Stimulated activated CD8-positive, alpha-beta memory T cell treated with anti-CD3 and anti-CD28 coated beads, Interleukin-4, amount 100 ng/mL, for 4 hours (primary cell): ENCODE measurements at places on chromosomes 4 and X.

- no peak for DNase-seq
Observed at GRCh38 chrX:126265116-126265515, 99.0 kb upstream of the DCAF12L2 start.

DNA sequence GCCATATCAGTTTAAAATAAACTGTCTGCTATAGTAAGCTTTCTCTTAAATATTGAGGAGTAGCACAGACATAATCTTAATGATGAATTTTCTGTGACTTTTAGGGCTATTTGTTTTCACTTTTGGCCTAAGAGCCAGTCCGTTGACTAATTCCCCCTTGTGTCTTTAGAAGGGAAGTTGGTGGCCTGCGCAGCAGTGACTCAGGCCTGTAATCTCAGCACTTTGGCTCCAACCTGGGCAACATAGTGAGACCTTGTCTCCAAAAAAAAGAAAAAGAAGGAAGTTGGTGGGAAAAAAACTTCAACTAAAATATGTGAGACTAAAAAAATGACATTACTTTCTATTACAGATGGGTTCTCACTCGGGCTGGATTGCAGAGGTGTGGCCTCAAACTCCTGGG, 3.4 kb downstream of the NCAPG start:
- no peak for DNase-seq

DNA sequence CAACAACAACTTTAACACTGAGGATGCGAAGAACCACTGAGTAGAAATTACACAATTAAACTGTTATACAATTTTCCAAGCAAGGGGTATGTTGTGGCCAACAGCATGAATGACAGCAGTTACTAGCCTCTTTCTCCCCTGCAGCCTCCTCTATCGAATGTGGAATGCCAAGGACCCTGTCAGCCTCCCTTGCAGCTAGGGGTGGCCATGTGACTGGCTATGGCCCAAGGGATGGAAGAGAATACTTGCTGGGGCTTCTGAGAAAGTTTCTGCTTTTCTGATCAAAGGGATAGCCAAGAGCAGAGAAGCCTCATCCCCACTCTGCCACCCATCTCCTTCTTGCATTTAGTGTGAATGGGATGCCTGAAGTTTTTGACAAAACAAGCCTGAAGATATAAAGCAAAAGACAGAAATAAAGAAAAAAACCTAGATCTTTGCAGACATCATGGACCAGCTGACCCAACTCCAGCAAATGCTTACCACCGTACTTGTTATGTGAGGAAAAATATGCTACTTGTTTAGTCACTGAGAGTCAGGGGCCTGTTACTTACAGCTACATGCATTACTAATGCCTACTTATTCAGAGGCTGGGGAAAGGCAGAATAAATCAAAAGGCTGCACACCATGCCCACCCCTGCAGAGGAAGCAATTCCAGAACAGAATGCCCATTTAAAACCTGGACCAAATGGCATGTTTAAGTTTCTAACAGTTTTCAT, 32.0 kb downstream of the DCTD start:
- no peak for DNase-seq

- DNase-seq = no peak
Observed at GRCh38 chr4:159267869-159268285, 165.0 kb downstream of the RAPGEF2 start.

DNA sequence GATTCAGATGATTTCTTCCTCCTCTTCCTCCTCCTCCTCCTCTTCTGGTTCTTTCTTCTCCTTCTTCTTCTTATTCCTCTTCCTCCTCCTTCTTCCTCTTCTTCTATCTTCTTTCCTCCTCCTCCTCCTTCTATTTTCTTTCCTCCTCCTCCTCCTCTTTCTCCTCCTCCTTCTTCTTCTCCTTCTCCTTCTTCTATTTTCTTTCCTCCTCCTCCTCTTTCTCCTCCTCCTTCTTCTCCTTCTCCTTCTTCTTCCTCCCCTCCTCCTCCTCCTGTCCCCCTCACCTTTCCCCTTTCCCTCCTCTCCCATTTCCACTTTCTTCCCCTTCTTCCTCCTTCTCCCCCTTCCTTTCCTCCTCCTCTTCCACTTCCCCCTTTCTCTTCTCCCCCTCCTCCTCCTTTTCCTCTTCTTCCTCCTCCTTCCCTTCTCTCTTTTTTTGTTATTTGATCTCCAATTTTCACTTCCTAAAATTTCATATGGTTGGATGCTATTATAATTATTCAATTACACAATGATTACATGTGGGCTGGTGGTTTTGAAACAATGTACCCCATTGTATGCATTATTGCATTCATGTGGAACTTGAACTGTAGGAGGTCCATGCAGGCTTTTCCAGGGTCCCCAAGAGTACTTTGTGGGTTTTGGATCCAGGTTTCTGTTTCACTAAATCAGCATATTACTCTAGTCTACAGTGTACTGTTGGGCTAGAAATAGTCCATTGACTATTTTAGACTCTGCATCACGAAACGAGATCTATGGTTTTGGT, 68.1 kb downstream of the SORBS2 start:
- DNase-seq = no peak

DNA sequence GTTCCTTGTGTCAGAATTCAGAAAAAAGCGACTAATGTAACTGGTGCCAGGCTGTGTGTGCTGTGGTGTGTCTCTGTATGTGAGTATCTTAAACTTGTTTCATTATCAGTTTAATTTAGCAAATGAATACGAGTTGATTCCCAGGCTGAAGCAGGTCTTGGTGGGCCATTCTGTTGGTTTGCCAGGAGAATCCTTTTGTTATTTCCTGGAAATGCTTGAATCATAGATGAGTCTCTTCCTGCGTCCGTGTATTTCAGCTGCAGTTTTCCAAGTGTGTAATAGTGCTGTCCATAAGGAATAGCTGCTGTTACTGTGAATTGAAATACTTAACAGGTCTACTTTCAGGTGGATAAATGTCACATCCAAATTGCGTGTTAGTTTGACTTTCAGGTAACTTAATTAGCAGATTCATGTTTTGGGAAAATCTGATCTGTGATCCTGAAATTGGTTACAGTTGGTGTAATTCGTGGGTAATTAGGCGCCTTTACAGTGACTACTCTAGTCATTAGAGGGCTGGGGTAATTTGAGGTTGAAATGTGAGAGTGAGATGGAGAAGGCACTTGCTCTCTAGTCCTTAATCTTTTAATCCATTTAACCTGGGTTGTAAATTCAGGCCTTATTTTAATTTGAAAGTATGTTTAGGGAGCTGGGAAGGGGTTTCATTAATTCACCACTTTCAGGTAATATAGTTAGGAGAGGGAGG, 23.8 kb downstream of the TMEM131L start:
- DNase-seq = no peak

- DNase-seq = no peak
Observed at GRCh38 chr4:20276848-20277247, 25.1 kb downstream of the SLIT2 start.

DNA sequence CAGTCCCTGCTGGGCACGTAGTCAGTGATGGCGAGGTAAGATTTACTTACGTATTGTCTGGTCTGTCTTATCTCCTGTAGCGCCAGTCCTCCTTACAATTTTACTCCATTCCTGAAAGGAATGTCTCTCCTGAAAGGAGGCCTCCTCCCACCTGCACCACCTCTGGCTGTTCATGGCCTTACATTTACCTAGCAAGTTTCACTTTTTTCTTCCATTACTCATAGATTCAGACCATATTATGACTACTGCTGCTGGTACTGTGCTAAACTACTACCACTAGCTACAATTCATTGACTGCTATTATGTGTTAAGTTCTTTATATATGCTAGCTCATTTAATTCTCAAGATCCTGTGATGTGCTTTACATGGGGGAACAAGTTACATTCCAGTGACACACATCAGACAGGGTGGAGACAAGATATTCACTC, 189.9 kb downstream of the BMPR1B start:
- DNase-seq = no peak
